ENCODE measurements at places on chromosomes 1 and 21.

GRCh38 chr1:94299627-94300553 lies 62.5 kb upstream of the ARHGAP29 start:
- no peak for DNase-seq

GRCh38 chr1:63622849-63623566 lies 29.8 kb downstream of the PGM1 start:
- DNase-seq, result no peak

DNA sequence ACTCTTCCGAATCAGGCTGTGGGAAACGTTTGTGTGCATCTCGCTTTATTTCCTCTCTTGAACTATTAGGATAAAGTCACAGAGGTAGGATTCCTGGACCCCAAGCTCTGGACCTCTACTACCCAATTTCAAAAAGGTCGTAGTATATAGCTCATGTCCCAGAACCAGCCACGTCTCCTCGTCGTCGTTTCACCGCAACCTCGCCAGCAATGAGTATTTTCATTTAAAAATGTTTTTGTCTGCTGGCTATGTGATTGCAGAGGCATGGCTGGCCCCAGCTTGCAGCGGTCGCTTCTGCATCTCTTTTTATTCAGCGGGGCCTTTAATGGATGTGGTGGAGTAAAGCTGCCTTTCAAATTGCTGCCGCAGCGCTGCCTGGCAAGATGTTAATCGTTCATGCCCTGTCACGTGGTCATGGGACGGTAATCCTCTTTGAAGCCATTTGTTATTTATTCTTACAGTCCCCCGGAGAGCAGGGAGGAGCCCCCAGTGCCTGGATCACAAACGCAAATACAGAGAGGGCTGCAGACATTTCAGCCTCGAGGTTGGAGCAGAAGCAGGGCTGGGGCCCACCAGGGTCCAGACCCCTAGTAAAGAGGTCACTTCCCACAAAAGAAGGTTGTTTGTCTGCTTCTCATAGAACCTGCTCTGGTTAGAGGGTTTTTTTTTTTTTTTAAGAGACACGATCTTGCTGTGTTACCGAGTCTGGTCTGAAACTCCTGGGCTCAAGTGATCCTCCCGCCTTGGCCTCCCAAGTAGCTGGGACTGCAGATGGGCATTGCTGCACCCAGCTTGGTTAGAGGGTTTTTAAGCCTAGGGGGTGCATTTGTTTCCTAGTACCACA lies 11.6 kb upstream of the NPHP4 start:
- DNase-seq, result no peak

DNA sequence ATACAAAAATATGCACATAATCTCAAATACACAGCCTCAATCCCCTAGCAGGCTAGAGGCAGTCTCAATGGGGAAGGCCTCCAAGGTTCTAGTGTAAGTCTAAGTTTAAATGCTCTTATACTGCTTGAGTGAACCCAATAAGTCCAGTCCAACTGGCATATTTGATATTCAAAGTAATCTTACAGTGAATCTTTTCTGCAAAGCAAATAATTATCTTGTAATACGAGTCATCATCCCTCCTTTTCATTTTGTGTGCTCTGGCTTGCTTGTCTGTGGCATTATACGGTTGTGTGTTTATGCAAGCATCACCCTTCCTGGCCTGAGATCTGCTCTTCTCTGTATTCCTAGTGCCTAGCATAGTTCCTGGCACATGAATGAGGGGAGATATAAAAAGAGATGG lies 166.9 kb upstream of the HMGB4 start:
- DNase-seq, result no peak

DNA sequence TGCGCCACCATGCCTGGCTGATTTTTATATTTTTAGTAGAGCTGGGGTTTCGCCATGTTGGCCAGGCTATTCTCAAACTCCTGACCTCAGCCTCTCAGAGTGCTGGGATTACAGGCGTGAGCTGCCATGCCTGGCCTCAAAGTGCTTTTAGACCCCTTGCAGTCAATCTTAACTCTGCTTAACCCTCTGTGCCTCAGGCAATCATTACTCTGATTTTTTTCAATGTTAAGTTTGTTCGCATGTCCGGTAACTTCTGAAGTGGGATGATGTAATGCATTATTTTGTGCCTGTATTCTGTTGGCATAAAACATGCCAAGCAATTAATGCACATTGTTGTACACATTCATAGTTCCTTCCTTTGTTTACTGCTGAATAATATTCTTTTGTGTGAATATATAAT lies 18.6 kb downstream of the SMG7 start:
- DNase-seq, result no peak

- DNase-seq, result no peak
These were observed 20.7 kb upstream of the LAX1 start for GRCh38 chr1:203744075-203744972.

DNA sequence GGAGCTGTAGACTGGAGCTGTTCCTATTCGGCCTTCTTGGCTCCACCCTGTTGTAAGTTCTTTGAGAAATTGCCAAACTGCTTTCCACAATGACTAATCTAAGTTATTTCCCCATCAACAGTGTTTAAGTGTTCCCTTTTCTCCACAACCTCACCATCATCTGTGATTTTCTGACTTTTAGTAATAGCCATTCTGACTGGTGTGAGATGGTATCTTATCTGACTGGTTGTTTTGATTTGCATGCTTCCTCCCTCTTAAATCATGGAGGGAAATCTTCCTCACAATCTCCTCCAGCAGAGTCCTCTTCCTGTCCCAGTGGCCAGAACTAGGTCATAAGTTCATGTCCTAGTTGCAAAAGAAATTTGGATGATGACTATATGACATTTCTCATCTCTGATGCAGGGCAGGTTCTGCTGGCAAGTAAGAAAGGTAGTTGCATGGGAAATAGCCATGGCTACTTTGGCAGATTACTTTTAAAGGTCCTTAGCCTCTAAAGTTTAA lies 294.0 kb downstream of the LRRC40 start:
- DNase-seq, result no peak

DNA sequence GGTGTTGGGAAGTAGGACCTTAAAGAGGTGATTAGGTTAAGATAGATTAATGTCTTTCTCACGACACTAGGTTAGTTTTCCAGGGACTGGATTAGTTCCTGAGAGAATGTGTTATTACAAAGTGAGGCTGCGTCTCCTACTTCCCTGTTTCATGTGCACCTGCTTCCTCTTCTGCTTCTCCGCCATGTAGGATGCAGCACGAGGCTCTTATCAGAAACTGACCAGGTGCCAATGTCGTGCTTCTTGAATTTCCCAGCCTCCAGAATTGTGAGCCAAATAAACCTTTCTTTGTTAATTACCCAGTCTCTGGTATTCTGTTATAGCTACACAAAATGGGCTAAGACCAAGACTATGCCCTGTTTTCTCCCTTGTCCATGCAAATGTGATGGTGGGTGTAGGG lies 152.2 kb upstream of the LMO4 start:
- DNase-seq, result no peak

- no peak for DNase-seq
These were observed 33.0 kb downstream of the PDE4B start for GRCh38 chr1:65825741-65826140.

- no peak for DNase-seq
These were observed 8.8 kb downstream of the FAM151A start for GRCh38 chr1:54614563-54614962.

DNA sequence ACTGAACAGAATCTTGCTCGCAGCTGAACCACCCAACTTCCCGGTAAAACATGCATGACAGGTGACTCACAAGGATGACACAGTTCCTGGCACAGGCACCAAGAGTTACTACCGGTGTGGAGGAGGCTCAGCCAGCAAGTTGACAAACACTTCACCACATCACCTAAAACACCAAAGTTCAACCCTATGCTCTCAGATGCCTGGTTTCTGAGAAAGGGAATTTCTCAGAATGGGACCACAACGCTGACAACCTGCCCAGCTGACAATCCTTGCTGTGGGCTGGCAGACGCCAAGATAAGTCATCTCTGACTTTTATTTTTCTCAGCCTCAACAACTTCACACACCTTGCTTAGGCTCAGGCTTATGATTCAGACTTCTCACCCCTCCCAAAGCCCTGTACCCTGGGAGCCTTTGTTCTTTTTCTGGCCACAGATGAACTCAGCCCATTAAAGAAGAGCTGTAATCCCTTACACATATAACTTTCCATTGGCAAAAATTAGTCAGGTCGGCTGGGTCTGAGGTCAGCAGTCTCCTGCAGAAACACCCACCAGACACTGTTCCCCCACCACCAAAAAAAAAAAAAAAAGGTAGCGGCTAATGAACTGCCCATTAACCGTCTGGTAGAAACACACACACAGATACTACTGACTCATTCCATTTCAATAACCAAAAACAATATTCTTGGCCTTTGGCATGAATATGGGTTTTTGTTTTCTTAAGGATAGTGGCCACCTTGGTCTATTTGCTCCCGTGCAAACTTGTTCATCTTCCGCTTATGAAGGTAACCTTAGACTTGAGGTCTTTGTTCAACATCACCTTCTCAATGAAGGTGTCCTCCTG lies 10.8 kb upstream of the TIAM1 start:
- no peak for DNase-seq

DNA sequence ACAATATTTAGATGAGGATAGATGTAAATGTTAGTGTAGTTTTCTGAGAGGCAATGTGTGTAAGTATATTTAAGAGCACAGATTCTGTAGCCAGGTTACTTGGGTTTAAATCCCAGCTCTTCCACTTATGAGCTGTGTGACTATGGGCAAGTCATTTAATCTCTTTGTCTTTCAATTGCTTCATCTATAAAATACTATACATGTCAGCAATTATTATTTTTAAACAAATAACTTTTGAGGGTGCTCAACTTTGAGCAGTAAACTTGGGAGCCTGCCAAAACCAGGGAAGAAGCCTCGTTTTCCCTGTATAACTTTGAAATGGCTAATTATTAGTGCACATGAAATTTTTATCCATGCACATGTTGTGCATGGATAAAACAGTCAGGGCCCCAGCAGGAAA lies 222.8 kb downstream of the FOXD2 start:
- DNase-seq, result no peak

DNA sequence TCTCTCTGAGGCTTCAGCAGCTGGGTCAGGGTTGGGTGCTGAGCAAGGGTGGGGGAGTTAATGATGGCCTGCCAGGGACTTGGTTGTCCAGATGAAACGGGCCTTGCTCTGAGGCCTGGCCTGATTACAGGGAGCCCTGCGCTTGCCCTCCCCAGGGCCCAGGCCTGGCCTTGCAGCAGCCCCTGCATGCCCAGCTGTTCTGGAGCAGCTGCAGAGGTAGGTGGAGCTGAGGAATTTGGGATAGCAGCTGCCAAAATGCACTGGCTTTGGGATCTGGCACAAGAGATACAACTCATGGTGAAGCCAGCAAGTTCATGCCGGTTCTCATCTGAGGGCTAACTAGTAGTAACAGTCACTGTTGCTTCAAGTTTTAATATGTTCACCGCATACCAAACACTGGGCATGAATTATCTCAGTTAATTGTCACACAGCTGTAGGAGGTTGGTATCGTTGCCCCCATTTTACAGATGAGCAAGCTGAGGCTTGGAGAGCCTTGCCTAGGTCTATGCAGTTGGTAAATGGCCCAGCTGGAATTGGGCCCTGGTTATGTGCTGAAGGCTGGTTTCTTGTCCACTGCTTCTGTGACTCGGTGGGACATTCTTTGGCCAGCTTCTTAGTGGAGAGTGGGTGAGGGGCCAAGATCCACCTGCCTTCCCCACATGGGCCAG lies 7.3 kb upstream of the SERINC2 start:
- DNase-seq, result no peak

- DNase-seq, result peak; percentile 66
These were observed 6.8 kb downstream of the JMJD4 start for GRCh38 chr1:227728059-227728891.

- no peak for DNase-seq
These were observed 29.9 kb upstream of the SNX27 start for GRCh38 chr1:151581921-151582320.

GRCh38 chr1:119373465-119373864 lies 4.9 kb downstream of the HAO2 start:
- DNase-seq, result peak; percentile 12

GRCh38 chr1:22393587-22393986 lies 58.1 kb upstream of the ZBTB40 start:
- DNase-seq, result no peak

GRCh38 chr1:17018849-17019248 lies 7.1 kb upstream of the ATP13A2 start:
- DNase-seq, result no peak

- DNase-seq, result no peak
These were observed 104.4 kb upstream of the UBE2U start for GRCh38 chr1:64098846-64099582.

DNA sequence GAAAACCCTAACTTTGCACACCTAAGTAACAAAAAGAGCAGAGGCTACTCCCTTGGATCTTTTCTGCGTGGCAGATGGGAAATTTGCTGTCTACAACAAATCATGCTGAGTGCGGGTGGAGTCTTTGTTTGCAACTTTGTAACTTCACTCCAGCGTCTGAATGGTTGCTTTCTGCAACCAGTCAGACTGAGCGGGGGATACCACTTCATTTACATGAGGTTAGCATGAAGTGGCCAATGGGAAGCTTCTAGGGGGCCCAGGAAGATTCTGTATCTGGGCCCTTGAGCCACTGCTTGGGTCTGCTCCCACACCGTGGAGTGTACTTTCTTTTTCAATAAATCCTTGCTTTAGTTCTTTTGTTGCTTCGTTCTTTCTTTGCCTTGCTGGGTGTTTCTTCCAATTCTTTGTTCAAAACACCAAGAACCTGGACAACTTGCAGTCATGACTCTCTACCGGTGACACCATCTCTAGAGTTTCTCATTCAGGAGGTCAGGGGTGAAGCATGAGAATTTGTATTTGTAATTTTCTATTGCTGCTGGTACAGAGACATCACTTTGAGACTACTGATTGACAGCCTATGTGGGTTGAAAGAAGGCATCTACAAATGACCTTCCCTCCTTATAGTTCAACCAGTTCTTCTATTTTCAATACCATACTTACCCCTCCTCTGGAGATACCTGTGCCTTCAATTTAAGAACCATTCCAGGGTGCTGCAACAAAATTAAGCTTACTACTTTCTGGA lies 55.8 kb upstream of the RC3H1 start:
- no peak for DNase-seq

DNA sequence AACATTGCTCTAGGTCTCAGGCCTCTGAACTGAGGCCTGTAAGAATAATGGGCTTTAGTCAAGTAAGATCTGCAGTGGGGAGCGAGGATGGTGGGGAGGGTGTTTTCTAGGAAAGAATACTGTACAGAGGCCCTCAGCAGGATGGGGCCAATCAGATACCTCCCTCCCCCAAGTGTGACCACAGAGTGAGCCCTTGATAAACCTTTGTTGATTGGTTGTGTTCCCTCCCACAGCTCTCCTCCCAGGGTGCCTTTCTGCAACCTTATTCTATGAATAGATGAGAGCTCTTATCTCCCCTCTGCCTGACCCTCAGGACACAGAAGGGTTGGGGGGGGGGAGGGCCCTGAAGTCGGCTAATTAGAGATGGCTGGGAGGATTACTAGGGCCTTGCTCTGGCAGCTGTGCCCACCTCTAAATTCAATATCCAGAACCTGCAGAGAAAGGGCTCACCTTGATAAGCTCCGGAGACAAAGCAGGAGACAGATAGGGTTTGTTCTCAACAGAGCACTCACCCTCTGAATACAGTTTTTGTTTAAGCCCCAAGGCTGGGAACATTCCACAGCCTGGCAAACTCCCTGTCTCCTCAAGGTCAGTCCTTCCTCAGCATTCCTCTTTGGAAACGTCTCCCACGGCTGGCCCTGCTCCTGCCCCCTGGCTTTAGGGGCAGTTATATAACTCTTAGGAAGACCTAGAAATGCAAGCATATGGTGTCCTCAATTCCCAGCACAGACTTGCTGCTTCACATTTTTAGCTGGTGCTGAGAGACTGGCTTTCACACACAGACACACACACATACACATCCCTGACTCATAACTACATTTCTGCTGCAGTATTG lies 42.9 kb downstream of the ATP1A1 start:
- peak; percentile 54 for DNase-seq

GRCh38 chr1:24108334-24109165 lies 3.4 kb downstream of the MYOM3 start:
- peak; percentile 43 for DNase-seq
